Adrenal gland (tissue), 19 donors: ENCODE measurements at places on chromosomes 3 and 15. TPM values are rescaled to one million over a fixed set of nuclear protein-coding genes. Genes with fewer than 3 reads are reported as not detected.

PLA2G4D gene
- total RNA-seq: 1.0 TPM

GRCh38 chr3:183339461-183340086, 86.5 kb downstream of the B3GNT5 start:
- no peak for DNase-seq

C3orf85 gene
- total RNA-seq: not detected

DNA sequence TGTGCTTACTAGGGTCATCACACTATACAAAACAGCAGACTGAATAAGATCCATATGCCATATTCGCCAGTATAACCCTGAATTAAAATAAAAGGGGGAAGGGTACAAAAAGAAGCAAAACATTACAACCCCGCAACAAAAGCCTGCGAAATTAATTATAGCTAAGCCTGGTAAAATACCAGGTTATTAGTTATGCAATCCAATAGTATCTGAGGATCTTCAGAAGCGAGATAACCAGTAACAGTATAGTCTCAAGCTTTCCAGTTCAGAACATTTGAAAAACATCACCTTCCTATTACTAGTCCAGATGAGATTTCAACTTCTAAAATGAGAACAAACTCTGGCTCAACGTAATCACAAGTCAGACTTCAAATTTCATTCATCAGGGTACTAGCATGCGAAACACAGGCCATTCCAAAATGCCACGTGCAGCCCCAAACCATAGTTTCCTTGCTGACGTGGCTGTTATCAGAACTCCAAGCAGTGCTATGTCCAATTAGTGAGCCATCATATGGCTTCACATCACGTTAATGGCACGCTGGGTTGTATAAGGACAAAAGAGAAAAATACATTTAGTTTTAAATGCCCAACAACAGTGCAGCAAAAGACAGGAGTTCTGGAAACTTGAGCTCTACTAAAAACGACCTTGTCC, 1.1 kb downstream of the SSR3 start:
- DNase-seq: no peak

DNA sequence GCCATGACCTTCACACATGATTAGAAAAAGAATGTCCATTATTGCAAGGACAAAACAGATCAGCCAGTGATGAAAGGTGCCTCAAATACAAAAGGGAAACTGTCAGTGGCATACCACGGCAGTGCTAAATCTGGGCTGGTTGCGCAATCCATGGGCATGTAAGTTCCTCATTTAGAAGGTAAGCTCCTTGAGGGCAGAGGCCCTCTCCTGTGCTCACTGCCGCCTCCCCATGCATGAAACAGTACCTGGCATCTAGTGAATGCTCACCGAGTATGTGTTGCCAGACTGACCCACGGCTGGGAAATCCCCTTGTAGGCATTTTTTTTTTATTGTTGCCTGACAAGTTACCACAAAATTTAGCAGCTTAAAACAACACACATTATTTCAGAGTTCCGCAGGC, 312.1 kb upstream of the CHRM5 start:
- no peak for DNase-seq

- DNase-seq: no peak
These were observed 179.2 kb upstream of the PROK2 start for GRCh38 chr3:71964170-71964569.

DNA sequence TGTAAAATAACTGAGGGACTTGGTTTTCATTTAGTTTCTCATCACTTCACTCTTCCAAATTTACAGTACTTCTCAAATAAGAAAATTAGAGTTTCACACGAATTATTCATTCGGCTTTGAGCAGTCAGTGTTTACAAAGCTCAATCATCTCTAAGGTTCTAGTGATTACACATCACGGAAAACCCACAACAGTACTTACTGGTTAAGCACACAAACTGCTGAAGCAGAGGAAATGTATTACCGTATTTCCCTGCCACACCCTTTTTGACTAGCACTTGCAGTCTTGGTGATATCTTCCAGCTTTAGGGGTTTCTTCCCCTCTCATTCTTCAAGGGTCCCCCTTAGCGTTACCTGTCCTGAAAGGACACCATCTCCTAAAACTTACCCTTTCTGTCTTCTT, 164.8 kb upstream of the CDIN1 start:
- DNase-seq: no peak

DNA sequence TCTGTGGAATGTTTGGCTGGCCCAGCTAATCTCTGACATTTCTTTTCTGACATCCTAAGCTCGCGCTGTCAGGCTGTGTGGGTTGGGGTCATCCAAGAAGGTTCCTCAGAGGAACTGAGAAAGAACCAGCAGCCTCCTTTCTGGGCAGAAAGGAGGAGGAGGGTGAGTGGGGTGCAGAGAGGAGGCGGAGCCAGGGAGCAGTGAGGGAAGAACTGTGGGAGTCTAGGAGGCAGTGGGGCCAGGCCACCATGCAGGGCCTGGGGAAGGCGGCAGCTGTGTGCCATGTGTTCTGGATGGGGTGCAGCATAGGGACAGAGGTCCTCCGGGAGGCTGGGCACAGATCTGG, 5.3 kb downstream of the SEMA7A start:
- DNase-seq: no peak

DNA sequence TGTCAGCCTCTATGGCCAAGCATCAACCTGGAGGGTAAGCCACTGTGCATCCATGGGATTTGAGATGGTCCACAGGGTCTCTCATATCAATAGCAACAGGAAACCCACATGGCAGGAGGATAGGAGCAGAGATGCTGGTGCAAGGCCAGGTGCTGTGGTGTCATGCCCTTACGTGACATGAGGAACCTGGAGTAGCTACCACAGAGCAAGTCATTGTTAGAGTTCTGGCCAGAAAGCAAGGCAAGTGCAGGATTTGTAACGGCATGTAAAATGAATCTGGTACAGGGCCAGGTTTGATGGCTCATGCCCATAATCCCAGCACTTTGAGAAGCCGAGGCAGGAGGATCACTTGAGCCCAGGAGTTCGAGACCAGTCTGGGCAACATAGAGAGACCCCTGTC, 14.8 kb upstream of the ZNF774 start:
- DNase-seq: no peak

- peak; percentile 95 for DNase-seq
These were observed 759 bp downstream of the AMOTL2 start for GRCh38 chr3:134373271-134374104.

CCDC50 gene
- total RNA-seq: 72.8 TPM

ACTRT3 gene
- total RNA-seq: 4.2 TPM

DNA sequence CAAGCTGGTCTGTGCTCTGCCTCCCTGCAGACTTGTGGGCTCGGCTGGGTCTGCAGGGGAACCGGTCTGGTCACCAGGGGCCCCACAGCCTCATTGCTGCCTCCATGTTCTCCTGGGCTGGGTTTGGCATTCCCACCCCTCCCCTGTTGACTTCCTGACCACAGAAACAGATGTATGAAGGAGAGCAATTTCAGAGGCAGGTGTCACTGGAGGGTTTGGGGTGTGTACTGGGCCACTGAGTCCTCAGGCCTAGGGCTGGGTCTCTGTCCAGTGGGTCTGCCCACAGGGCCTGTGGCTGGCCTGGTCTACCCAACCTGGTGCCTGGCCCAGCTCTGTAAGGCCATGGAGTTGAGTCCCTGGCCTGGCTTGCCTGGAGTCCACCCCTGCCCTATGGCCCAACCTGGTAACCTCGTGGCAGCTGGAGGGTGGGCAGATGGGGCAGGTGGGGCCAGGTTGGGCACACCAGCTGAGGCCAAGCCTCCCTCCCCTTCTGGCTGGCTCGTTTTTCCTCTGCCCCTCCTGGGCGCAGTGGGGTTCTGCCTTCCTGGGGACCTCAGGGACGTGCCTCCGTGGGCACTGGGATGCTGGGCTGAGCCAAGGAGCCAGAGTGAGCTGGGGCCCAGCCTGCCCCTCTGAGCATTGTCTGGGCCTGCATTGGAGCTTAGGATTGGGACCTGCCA, 20.8 kb downstream of the PLXNA1 start:
- no peak for DNase-seq

GRCh38 chr15:48974882-48975281, 11.2 kb upstream of the SHC4 start:
- no peak for DNase-seq

- DNase-seq: no peak
These were observed 282.5 kb upstream of the TTC14 start for GRCh38 chr3:180319461-180319860.

CLDN11 gene
- total RNA-seq: 6.2 TPM

GRCh38 chr3:126134219-126134975, 46.0 kb downstream of the ALDH1L1 start:
- DNase-seq: peak; percentile 75

MUSTN1 gene
- total RNA-seq: not detected

DNA sequence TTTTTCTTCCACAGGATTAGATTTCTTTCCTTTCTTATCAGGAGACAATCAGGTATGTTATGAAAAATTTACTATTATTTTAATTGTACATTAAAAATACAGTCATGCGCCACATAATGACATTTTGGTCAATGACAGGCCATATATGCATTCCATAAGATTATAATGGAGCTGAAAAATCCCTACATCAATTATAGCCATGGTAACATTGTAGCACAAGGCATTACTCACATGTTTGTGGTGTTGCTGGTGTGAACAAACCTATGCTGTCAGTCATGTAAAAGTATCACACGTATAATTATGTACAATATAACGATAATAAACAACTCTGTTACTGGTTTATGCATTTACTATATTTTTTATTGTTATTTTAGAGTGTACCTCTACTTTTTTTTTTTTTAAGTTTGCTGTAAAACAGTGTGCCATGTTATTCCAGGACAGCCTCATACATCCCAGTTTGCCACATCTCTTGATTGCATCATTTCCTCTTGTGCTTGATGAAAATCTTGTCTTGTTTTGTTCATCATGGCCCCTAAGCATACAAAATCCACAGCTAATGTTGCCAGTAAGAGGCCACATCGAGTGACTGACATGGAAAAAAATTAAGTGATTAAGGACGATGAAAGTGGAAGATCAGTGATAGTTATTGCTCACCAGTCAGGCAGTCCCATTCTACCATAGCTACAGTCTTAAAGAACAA, 21.4 kb downstream of the CALML4 start:
- DNase-seq: no peak

UNC13C gene
- total RNA-seq: 0.09 TPM

STAB1 gene
- total RNA-seq: 650 TPM

- DNase-seq: no peak
These were observed 74.5 kb downstream of the TLE3 start for GRCh38 chr15:70023064-70023768.

SCN11A gene
- total RNA-seq: 0.14 TPM

- DNase-seq: peak; percentile 5
These were observed 194.5 kb downstream of the RPLP1 start for GRCh38 chr15:69647142-69647513.

GRCh38 chr3:71090207-71090606, 493.3 kb downstream of the FOXP1 start:
- no peak for DNase-seq

DNA sequence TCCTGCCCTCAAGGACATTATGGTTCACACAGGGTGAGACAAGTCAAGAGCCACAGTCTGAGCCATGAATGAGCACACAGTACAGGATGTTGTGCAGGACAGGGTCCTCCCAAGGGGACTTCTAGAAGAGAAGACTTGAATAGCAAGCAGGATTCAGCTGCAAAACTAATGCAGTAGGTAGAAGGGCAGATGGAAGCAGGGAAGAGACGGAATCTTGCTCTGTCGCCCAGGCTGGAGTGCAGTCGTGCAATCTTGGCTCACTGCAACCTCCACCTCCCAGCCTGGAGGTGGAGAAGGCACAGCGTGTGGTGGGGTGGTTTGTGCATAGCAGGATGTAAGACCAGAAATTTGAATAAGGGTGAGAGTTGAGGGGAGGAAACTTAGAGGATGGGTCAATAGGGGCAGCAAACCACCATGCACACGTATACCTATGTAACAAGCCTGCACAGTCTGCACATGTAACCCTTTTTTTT, 8.0 kb downstream of the BCL2L10 start:
- no peak for DNase-seq

DNA sequence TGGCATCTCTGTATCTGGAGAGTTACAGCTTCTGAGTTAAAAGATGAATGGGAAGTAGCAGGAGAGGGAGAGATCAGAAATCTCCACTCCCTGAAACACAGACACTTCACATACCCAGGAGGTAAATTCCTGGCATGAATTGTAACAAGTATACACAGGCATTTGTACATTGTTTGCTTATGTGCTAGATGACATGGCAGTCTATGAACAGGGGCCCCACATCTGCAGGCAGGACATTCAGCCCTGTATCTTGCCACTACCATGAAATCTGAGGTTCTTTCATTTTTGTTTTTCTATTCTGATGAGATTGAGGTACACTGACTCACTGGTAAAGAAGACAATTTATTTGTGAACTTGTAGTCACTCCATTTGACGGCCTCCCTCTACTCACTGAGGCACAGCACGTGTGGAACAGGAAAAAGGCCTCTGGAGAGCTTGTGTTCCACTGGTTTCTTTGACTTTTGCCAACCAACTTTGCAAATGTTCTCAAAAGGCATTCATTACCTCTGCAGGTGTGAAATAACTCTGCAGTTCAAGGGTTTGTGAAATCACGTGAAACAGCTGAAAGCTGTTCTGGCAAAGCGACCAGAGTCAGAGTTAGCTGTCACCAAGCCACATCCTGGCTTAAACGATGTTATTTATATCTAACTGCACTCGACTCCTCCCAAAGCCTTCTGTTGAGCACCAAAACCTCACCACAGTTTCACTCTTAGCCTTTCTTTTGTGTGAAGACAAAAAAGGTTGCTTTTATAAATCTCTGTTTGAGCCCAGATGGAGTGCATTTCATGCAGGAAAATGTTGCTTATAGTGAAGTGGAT, 401.3 kb upstream of the CFAP20DC start:
- DNase-seq: no peak

- peak; percentile 5 for DNase-seq
These were observed 59.0 kb downstream of the DPPA2 start for GRCh38 chr3:109257269-109257668.

- no peak for DNase-seq
These were observed 705.3 kb upstream of the NAALADL2 start for GRCh38 chr3:174153871-174154270.

MCF2L2 gene
- total RNA-seq: 32.5 TPM

GRCh38 chr3:96779810-96780209, 34.6 kb upstream of the EPHA6 start:
- DNase-seq: no peak

EIF5A2 gene
- 7.5 TPM for total RNA-seq

CLEC3B gene
- 66.2 TPM for total RNA-seq

DNA sequence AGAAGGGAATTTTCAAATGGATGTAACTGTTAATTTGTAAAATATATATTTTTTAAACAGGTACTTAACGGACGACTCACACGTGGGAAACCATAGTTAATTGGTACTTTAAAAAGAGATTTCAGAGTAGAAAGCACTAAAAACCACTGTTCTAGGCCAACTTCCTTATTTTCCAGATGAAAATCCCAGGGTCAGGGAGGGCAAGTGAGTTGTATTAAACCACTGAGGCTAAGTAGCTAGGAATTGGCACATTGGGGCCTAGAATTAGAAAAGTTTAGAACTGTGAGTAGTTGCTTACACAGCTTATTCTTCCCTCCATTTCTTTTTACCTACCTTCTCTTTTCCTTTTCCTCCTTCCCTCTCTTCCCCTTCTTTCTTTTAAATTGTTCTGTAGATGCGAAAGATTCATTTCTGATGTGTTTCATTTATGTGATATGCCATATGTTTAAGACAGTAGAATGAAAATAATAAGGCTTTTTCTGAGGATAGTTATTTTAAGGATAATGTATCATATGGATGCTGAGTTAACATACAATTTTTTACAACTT, 4.1 kb upstream of the UTS2B start:
- no peak for DNase-seq

GRCh38 chr3:13174011-13174802, 101.0 kb upstream of the IQSEC1 start:
- no peak for DNase-seq

ERICH6 gene
- total RNA-seq: 0.55 TPM
